ENCODE measurements at places on chromosomes 3 and 15.

GRCh38 chr3:113151461-113152031, 59.8 kb upstream of the BOC start:
- no peak for DNase-seq

DNA sequence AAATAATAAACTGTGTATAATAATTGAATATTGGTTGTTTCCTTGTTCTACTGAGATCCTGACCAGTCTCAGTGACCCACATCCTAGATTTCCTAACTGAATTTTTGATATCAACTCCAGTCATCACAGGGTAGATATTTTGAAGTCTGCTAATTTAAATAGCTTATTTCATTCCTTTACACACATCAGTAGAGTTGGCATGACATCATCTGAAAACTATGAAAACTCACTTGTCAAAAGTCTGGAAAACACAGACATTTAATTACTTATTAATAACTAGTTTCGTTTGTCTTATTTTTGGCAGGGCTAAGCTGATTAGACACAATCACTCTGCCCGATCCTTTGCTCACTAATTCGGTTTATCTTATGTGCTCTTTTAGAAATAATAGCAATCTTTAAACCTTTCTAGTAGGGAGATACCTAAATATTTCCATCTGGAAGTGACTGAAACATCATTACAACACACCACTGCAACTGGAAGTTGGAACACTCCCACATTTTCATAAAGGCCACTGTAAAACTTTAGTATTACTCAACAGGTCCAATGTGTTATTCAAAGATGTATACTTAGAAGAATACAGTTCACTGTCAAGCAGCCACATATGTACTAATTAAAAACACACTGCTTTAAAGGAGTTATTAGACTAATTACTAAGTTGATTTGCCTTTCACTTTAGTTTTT, 198.4 kb upstream of the ZNF717 start:
- no peak for DNase-seq

- DNase-seq = no peak
Observed at GRCh38 chr3:12372741-12373280, 83.9 kb downstream of the PPARG start.

GRCh38 chr15:42490671-42491538, at the start of gene ZNF106:
Gene ZNF106, minus strand, starts transcription at chr15:42491141. Its CDS starts 18,852 bp downstream, at chr15:42472289.
- peak; percentile 96 for DNase-seq

DNA sequence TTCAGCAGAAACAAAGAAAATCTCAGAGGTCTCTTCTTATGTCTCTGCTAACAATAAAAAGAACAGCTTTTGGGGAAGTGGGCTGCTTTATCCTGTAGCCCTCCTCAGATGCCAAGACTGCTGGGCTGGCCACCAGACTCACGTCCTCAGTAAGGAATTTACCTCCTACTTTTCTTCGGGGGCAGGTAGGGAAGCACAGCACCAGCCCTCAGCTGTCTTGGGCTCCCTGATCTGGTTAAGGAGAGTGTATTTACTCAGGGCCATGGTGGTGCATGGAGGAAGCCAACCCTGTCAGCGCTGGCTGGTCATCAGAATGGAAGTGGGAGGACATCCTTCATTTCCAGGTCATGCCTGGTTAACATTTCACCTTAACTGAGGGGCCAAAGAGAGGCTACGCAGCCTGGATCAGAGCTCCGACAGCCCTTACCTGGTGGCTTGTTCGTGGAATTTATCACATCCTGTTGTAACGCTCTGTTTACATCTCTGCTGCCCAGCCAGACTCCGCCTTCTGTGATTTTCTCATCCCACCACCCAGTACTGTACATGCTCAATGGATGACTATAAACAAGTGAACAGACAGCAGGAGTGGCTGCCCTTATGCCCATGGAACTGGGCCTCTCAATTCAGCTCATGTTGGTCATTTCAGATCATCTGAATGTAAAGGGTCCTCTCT, 108.3 kb downstream of the IGF2BP2 start:
- DNase-seq = no peak

DNA sequence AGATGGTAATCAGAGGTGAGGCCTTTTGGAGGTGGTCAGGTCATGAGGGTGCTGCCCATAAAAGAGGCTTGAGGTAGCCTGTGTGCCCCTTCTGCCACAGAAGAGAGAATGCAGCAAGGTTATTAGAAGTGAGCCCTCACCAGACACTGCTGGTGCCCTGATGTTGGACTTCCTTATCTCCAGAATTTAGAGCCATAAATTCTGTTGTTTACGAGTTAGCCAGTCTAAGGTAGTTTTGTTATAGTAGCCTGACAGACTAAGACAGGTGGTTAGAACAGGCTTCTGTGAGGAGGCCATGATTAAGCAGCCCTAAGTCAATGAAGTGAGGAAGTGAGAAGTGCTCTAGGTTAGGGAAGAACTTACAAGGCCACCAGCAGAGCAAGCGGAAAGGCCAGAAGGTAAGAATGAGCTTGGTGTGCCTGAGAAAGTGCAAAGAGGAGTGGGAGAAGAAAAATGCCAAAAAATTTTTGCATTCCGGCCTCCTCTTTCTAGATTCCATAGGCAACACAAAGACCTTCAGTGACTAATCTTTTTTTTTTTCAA, 44.2 kb upstream of the STT3B start:
- DNase-seq = no peak

- DNase-seq = no peak
Observed at GRCh38 chr3:186826410-186826975, 16.0 kb upstream of the ADIPOQ start.

DNA sequence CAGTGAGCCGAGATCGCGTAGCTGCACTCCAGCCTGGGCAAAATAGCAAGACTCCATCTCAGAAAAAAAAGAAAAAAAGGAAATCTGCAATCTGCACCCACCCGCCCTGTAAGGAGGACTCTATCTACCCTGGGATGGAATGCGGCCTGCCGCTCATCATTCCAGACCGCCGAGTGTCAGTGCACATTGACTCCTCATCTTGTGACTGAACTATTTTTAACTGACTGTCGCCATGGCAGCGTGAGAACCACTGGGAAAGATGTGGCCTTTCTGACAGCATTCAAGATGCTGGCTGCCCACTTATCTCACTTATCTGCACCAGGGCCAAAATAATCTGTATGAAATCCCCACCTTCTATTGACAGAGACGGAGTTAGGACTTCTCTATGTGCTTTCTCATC, 38.8 kb upstream of the ANKRD34C start:
- no peak for DNase-seq

DNA sequence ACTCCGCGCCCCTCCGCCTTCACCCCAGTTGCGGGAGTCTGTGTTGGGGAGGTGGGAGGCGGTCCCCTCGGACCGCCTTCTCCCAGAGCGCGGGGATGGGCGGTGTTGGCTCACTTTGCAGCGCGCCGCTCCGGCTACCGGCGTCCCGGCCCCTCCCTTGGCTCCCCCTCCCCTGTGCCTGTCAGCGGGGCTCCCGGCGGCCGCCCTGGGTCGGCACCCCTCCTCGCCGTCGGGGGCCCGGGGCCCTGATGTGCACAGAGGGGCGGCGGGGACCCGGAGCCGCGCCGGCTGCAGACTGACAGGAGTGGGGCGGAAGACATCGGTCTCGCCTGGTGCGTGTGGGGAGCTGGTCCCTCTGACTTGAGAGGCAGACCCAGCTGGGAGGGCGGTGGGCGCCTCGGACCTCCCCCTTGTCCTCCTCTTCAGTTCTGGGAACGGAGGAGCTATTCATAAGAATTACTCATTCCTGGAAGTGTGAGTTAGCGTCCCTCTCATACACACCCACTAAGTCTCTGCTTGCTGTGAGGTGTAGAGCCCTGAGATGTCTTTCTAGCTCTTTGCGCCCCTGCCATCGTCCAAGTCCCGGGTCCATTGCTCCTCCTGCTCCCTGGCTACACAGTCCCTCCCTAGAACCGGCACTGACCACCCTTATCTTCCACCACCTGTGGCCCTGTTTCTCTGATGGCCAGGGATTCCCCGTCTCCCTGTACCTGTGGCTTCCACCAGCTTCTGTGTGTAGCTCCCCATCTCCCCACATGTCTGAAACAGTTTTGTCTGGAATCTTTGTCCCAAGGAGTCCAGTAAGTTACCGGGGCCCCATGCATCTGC, 42.3 kb upstream of the ROPN1 start:
- peak; percentile 43 for DNase-seq

DNA sequence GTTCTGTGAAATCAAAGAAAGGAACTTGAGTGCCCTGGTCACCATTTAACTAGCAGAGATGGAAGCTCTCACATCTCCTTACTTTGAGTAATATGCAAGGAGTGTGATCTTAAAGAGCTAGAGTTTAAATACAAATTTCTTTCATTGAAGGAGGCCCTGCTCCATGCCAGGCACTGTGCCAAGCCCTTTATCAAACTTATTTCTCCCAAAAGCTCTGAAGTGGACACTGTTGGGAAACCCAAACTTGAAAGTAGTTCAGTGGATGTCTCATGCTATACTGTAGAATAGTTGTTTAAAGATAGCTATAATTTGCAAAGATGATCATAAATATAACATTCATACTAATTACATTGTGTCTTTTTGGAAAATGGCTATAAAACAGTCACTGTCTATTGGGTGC, 17.1 kb downstream of the GALNT15 start:
- DNase-seq = no peak

- DNase-seq = no peak
Observed at GRCh38 chr3:123559040-123559861, 25.6 kb downstream of the HACD2 start.

GRCh38 chr3:125062904-125063618, 7.3 kb upstream of the HEG1 start:
- peak; percentile 94 for DNase-seq

GRCh38 chr15:65354835-65355172, 23.0 kb downstream of the IGDCC3 start:
- no peak for DNase-seq

DNA sequence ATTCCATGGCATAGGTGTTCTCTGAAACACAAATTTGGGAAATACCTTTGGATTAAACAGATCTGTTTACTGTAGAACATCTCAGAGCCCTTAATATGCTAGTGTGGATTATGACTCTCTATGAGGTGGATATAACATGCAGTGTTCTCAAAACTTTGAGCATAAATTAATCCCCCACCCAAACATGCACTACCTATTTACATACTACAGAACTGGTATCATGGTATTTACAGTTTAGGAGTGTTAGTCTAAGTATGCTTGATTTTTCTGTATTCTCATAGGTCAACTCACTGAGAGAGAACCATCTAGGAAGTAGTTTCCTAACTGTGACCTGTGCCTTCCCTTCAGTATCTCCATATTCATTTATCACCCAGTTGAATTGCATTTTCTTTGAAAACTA, 30.9 kb upstream of the ZNF609 start:
- DNase-seq = no peak

- DNase-seq = no peak
Observed at GRCh38 chr3:63245726-63246241, 32.3 kb upstream of the SYNPR start.

DNA sequence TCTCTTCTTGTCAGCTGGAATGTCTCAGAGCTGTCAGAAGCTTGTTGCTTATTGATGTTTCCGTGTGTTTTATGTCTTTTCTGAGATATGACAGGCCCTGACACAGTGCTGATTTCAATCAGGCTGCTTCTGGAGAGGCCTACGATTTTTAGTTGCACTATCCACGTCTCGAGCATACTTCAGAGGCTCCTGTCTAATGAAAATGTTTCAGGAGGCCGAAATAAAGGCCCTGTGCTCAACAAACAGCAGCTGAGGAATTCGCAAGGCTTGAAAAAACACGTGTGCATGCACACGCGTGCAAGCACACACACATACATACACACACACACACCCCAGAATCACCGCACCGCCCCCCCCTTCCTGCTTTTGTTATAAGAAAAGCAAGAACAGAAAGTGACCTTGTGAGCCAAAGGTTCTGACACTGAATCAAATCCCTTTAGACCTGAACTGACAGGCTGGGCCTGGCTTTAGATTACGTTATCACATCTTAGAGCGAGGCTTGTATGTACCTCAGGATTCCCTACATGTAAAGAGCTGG, 296.6 kb downstream of the NR2F2 start:
- DNase-seq = no peak

GRCh38 chr15:81265256-81265943, 58.5 kb downstream of the STARD5 start:
- no peak for DNase-seq

GRCh38 chr3:149955449-149955848, 15.2 kb downstream of the PFN2 start:
- DNase-seq = no peak

DNA sequence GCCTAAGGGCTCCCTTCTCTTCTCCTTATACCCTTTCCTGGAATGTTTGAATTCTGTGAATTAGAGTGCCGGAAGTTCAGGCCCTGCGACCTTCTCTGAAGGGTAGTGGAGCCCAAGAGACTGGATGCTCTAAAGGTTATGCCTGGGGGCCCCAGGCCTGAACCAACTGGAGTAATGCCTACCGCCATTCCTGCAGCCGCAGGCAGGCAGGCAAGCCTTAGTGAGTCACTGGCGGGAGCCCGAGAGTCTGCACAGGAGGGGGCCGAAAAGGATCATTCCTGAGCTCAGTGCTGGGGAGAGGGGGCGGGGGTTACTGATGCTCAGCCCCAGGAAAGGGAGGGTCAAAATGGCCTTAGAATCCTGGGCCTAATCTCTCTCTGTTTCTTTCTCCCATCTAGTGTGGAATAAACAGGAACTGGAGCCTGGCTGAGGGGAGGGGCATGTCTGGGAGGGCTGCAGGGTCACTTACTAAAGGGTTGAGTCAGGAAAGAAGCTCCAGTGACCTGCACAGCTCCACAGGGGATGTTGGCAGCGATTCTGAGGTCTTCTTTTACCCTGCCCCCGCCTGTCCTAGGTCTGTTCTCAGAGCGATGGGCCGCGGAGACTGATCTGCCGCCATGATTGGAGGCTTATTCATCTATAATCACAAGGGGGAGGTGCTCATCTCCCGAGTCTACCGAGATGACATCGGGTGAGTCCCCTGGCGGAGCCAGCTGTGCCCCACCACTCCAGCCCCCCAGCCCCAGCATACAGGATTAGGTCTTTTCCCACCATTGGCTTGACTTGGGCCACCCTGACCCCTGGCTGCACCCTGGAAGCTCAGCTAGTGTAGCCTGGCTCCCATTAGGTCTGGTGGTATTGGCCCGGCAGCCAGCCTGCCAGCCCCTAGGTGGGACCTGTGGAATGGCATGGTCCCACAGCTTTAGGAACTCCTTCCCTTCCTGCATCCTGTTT, 2.0 kb downstream of the AP2M1 start:
- peak; percentile 94 for DNase-seq

- DNase-seq = no peak
Observed at GRCh38 chr15:39321977-39322376, 258.9 kb upstream of the THBS1 start.

GRCh38 chr3:124802061-124802698, 71.9 kb downstream of the UMPS start:
- no peak for DNase-seq

Data from SJSA1 (cell line).